ENCODE measurements at places on chromosomes 12 and 14.

- no peak for DNase-seq
These were observed 56.5 kb downstream of the KDM2B start for GRCh38 chr12:121524196-121524916.

DNA sequence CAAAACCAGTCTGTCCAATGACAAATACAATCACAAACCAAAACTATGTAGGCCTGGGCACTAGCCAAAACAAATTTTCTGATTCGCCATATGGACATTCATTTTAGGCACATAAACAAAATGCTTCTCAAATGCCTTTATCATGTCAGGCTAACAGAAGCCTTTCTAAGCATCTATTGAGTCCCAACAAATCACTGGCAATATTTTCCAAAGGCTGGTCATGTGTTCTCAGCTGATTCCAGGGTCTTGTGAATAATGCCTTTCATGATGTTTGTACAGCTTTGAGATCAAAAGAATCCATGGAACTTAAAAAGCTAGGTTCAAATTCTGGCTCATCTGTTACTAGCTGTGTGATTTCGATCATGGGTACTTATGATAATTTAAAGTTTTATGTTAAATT, 16.1 kb downstream of the FSCB start:
- DNase-seq = no peak

- DNase-seq = no peak
These were observed 155.9 kb downstream of the KCNH5 start for GRCh38 chr14:62889364-62889763.

DNA sequence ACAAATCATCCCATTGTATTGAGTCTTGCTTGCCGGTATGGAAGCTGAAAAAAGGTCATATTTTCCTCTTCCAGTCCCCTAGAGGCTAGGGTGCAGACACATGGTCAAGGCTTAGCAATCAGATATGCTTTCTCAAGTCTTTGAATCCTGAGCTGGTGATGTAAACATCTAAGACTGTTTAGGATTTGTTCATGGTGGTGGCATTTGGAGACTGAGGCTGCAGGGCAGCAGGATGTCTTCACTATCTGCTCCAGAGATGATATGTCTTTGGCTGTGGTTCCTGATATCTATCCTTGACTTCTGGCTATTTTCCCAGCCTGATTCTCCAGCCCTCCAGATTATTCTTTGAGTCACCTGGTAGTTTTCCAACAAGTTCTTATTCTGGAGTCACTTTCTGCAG, 50.5 kb upstream of the DACT1 start:
- no peak for DNase-seq

- DNase-seq = peak; percentile 63
These were observed 1766.9 kb upstream of the SEL1L start for GRCh38 chr14:83300476-83301064.

GRCh38 chr12:49195736-49196135, 6.9 kb upstream of the TUBA1A start:
- peak; percentile 55 for DNase-seq

DNA sequence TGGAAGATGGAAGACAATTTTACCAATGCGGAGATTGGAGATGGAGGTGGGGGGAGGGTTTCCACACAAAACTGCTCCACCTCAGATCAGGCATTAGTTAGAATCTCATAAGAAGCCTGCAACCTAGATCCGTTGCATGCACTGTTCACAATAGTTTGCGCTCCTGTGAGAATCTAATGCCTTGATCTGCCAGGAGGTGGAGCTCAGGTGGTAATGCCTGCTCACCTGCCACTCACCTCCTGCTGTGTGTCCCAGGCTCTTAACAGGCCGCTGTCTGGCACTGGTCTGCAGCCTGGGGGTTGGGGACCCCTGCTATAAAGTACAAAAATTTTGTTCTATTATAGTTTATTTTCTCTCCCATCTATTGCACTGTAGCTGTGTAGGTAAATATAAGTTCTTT, 84.9 kb upstream of the FOXG1 start:
- DNase-seq = no peak
